Naive B cell (primary cell): ENCODE measurements at places on chromosomes 5 and 9. TPM values are rescaled to one million over a fixed set of nuclear protein-coding genes. Genes with fewer than 3 reads are reported as not detected.

The OR13C4 gene
- not detected for polyA plus RNA-seq

The SLC25A48 gene
- not detected for polyA plus RNA-seq

- no peak overlapping the region for H3K4me3 ChIP-seq
- no peak overlapping the region for H3K27ac ChIP-seq
- H3K27me3 ChIP-seq = no peaks in the 10 kb centered on the region
These were observed 280.1 kb downstream of the CDH10 start for GRCh38 chr5:24364711-24365110.

DNA sequence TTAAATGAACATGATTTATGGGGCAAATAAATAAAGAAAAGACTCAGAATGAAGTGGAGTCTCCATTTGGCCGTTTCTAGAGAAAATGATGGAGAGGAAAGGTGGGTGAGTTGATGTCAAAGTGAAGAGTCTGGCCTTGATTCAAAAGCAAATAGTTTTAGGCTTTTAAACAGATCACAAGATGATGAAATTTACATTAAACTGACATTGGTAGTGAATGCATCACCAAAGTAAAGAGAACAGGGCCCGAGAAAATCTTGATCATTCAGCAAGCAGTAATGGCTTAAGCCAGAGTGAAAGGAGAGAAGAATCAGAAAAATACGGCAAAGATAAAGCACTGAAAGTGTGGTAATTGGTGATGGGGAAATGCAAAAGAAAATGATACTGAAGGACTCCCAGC, 460.0 kb upstream of the SGCD start:
- DNase-seq = no peak
- peaks cover 6% of the 10 kb centered on the region for H3K27me3 ChIP-seq
- no peaks in the 10 kb centered on the region for H3K36me3 ChIP-seq
- H3K4me3 ChIP-seq = no peak overlapping the region
- H3K4me1 ChIP-seq = no peaks in the 10 kb centered on the region

GRCh38 chr5:98721231-98721928, 52.1 kb upstream of the RGMB start:
- no peaks in the 10 kb centered on the region for H3K4me1 ChIP-seq
- H3K4me3 ChIP-seq = no peak overlapping the region
- no peak for DNase-seq
- H3K36me3 ChIP-seq = no peaks in the 10 kb centered on the region
- no peak overlapping the region for H3K27ac ChIP-seq

- H3K4me1 ChIP-seq = no peaks in the 10 kb centered on the region
- no peak overlapping the region for H3K4me3 ChIP-seq
- H3K36me3 ChIP-seq = peaks cover 8% of the 10 kb centered on the region
- no peak overlapping the region for H3K27ac ChIP-seq
- DNase-seq = no peak
- H3K27me3 ChIP-seq = peaks cover 56% of the 10 kb centered on the region
These were observed 16.5 kb upstream of the IRX4 start for GRCh38 chr5:1899201-1899600.

- H3K4me1 ChIP-seq = peaks cover 4% of the 10 kb centered on the region
- H3K27me3 ChIP-seq = no peaks in the 10 kb centered on the region
- DNase-seq = no peak
- no peak overlapping the region for H3K4me3 ChIP-seq
These were observed 360.2 kb downstream of the DEPDC1B start for GRCh38 chr5:60339691-60340201.

GRCh38 chr5:156396063-156396829, 69.3 kb downstream of the SGCD start:
- H3K4me3 ChIP-seq = no peak overlapping the region
- H3K27ac ChIP-seq = no peak overlapping the region
